ENCODE measurements at places on chromosomes 12 and 14.

- no peak for DNase-seq
Observed at GRCh38 chr12:1575408-1576401, 18.7 kb downstream of the FBXL14 start.

DNA sequence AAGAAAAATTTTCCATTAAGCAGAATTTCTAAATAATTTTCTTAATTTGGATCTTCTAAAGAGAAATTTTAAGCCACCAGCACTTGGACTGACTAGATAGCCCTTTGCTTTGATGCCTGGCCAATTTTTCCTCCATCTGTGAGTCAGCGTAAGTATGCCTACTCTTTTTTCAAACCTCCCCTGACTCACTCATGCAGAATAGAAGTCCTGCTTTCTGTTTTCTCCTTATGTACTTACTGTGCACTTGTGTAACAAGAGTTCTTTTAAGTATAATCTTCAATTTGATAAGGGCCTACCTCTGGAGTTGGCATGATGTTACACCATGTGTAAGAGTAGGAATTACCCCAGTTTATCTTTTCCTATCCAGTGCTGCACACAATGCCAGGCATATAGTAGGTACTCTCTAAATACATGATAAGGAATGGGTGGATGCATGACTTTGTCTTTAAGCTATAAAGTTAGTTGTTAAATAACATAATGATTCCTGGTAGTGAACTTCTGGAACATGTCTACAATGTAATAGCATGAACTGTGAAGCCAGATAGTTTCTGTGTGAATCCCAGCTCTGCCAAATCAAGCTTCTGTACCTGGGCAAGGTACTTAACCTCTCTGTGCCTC lies 329.6 kb downstream of the TMTC2 start:
- no peak for DNase-seq

DNA sequence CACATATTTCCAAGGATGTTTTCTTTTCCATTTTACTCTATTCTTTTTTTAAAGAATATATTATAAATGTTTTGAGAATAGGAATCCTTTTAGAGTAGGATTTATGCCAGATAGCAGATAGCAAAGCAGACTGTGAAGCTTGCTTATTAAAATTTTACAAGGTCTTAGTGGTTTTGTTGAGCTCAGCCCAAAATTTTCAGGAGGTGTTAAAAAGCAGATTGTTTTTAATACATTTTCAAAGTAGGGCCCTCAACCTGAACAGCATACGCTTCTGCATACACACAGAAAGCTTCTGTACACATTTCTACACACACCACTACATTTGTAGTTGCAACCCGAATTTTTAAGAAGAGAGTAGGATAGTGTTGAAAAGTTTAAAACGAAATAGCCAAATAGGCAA lies 151.0 kb downstream of the EPS8 start:
- DNase-seq = no peak

- DNase-seq = no peak
Observed at GRCh38 chr12:779745-780734, 27.7 kb downstream of the WNK1 start.

DNA sequence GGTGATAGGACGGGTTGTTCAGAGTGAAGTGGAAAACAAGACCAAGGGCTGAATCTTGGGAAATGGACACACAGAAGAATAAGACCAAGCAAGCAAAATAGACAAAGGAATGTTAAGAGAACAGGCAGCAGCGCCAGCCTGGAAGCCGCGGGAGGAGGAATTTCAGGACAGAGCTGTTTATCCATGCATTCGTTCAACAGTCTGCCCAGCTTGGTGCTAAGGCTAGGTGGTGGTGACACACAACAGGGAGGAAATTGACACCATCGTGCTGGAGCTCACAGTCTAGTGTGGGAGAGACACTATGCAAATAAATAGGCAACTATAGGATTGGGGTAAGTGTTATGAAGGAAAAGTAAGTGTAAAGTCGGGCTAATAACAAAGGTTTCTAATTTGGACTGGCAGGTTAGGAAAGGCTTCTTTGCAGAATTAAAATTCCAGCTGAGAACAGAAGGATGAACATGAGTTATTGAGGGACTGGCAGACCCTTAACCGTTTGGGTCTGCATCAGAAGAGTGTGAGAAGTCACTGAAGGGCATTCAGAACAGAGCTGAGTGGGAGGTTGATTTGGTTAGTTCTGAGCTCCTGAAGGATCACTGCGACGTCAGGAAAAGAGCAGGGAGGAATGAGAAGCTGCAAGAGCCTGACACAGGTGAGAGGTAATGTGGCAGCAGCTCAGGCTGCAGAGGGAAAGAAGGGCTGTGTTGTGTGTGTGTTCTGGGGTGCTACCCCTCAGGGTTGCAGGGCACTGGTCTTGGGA lies 242.6 kb upstream of the FKBP4 start:
- no peak for DNase-seq

- DNase-seq = no peak
Observed at GRCh38 chr12:122471324-122472226, 29.2 kb downstream of the ZCCHC8 start.

GRCh38 chr12:64701283-64701682 lies 57.9 kb downstream of the GNS start:
- DNase-seq = no peak

DNA sequence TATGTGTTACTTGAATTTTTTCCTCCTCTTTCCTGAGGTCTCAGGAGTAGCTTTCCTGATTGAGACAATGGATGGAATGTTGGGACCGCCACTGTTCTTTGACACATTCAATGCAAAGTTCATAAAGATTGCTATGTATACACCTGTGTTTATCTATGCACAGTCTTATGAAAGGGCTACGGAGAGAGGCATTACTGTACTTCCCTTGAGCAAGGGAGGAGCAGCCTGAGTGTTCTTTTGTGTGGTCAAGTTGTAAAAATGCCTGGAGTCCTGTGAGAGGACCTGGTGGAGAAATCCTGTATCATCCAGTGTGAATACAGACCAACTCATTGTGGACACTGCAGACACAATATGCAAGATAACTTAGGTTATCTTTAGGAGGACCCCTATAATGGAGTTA lies 1.2 kb downstream of the SRGAP1 start:
- DNase-seq = no peak

- no peak for DNase-seq
Observed at GRCh38 chr14:61396694-61397093, 75.3 kb downstream of the PRKCH start.

DNA sequence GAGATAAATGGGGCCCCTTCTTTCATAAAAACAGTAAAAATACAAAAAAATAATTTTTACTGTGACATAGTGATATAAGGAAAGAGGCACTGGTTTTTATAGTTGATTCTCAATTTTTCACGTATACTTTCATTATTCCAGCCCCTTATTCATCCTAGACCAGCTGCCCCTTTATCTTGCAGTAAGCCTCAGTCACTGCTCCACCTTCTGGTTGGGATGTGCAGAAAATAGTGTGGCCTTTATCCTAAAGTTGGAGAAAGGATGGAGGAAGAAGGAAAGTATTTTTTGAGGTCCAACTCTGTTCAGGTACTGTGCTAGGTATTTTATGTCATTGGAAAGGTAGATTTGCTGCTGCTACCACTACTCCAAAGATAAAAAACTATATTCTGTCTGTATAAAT lies 172.7 kb downstream of the ANO6 start:
- no peak for DNase-seq

DNA sequence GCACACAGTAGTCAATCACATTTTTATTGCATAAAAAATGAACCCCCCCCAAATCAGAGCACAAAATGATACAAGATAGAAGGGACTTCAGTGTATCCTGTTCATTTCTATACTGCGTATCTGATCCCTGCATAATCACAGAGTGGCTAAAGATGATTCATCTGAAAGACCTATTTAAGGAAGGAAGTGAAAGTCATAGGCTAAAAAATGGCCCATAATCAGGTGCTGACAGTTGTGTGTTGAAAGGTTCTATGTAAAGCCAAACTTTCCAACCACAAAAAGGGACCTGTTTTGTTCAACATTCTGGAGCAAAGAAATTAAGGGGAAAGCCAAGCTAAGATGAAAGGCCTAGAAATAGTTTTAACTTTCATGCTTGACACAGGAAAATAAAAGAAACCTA lies 147.8 kb upstream of the ATP2B1 start:
- DNase-seq = no peak

GRCh38 chr14:29755311-29756018 lies 172.2 kb downstream of the PRKD1 start:
- DNase-seq = no peak

DNA sequence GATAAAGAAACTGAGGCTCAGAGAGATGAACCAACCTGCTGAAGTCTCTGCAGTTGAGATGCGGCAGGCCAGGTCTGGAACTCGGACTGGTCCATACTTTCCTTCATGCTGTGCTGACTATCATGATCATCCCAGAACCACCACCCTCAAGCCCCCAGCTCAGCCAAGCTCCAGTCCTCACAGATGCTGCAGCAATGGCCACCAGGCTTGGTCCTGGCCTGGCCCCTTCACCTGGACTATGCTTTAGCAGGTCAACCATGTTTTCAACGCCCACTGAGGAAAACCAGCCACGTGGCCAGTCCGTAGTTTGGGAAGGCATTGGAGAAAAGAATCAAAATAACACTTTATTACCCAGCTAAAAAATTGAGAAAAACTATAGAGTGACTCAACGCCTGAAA lies 1.4 kb downstream of the GPR68 start:
- DNase-seq = no peak

DNA sequence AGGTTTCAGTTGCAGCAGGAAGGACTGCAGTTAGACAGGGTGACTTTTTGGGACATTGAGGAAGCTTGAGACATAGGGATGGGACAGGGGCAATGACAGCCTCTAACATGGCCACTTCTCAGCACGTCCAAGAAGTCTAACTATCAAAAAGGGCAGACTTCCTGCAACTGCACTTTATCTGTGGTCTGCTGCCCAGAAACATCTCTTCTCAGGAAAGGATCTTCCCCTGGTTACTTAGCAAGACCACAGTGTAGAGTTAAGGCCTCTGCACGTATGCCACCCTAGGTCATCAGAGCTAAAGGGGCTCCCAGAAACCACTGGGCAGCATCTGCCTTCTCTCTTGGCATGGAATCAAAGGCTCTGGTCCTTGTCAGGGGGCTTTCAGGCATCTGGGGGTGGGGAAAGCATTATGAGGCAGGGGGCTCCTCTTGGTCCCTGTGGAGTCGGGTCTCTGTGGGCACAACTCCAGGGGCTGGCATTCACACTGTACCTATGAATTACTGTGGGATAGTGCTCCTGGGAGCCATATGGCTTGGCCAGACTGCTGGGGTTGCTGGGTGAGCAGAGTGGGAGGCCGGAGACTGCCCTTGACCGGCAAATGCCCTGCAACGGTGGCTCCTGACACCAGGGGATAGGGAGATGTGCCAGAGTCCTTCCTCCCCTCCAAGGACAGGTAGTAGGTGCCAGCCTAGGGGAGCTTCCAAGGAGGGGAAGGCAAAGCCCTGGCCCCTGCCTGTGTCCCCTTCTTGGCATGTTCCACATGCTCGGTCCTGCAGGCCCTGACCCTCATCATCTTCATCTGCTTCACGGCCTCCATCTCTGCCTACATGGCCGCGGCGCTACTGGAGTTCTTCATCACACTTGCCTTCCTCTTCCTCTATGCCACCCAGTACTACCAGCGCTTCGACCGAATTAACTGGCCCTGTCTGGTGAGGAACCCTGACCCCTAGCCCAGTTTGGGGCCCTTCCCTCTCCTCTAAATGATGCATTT lies 1.0 kb downstream of the CMTM5 start:
- no peak for DNase-seq

DNA sequence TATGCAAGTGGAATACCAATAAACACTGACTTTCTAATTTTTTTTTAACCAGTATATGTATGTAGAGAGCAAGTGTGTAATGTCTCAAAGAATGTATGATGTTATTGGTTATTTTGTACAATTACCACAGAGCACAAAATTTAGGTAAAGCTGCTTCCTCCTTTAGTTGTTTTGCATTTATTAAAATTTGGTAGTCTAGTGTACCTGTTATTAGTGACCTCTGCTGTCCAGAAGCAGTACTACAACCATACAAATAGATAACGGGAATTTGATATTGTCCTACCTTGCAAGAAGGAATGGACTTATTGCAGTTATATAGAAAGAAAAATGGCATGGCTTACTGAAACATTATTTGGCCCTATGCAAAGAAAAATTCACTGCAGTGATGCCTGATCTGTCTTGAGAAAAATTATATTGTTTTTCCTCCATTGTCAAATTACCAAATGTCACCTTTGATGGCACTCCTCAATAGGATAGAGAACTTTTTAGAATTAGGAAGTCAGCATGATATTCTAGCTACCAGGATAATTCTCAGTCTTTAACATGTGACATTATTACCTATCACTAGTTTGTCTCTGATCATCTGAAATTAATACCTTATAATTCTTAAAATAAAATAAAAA lies 153.9 kb upstream of the RMST start:
- DNase-seq = no peak

- no peak for DNase-seq
Observed at GRCh38 chr12:54549774-54550451, 512 bp downstream of the PDE1B start.

DNA sequence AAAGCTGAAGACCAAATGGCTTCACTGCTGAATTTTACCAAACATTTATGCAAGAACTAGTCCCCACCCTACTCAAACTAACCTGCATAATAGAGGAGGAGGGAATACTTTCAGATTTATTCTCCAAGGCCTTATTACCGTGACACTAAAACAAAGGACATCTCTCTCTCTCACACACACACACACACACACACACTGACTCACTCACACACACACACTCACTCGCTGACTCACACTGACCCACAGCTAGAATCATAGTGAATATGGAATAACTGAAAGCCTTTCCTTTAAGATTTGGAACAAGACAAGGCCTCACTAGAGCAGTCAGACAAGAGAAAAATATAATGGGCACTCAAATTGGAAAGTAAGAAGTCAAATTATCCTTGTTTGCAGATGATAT lies 1014.1 kb downstream of the TMTC2 start:
- DNase-seq = no peak

DNA sequence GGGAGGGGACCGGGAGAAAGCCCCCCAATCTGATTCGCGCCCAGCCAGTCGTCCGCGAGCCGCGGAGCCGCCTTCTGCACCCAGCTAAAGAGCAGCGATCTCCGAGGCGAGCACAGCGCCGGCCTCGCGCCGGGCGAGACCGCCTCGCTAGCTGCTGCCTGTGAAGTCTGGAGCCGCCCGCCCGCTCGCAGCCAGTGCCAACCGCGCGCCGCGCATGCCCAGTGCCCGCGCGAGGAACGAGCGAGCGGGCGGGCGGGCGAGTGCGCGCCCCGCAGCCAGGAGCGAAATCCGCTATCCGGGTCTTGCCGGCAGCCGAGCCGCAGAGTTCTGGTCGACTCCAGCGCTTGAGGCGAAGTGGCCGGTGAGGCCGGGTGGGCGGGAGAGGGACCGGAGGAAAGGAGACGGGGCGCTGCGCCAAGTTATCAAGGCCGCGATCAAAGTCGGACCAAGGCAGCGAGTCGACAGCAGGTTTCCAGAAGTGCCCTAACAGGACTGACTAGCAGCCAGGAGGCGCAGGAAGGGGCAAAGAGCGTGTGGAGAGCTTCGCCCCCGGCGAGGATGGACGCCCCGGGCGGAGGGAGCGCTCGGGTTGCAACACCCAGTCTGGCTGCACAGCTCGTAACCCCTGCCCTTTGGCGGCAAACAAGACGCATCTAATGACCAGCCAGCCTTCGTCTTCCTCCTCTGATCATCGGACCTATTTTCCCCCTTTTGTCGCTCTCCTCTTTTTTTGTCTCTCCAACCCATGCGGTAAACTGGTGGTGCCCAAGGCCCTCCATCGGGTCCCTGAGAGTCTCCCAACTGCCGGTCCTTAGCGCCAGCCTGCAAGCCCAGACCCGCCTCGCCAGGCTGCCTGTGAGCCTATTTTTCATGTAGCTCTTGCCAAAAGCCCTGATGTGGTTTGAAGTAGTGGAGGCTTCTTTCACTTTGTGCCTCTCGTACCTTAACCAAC lies at the start of gene EPS8:
EPS8 (minus strand) TSS at position 169 of the 952 bp plus-strand sequence. CDS start 106,437 bp downstream, outside the sequence.
- DNase-seq = peak; percentile 80

All from effector CD8-positive, alpha-beta T cell (primary cell).